Subcutaneous preadipocyte (primary cell): ENCODE measurements at places on chromosomes 3 and 15. TPM values are rescaled to one million over a fixed set of nuclear protein-coding genes. Genes with fewer than 3 reads are reported as not detected.

AQP9 gene
- total RNA-seq = 4.5 and 4.8 TPM in 2 replicates

SH2D7 gene
- total RNA-seq = not detected in 2 replicates

NUSAP1 gene
- 60.6 and 79.0 TPM in 2 replicates for total RNA-seq

STRIT1 gene
- not detected in 2 replicates for total RNA-seq

C3orf49 gene
- not detected in 2 replicates for total RNA-seq

NEIL1 gene
- 2.0 and 2.9 TPM in 2 replicates for total RNA-seq
